ENCODE measurements at places on chromosomes 12 and 14. TPM values are rescaled to one million over a fixed set of nuclear protein-coding genes. Genes with fewer than 3 reads are reported as not detected.

LALBA gene
- not detected for total RNA-seq

EIF2B1 gene
- 42.7 TPM for total RNA-seq

TMED10 gene
- total RNA-seq = 338 TPM

BBS10 gene
- total RNA-seq = 12.3 TPM

KCNJ8 gene
- 14.3 TPM for total RNA-seq

HOXC10 gene
- total RNA-seq = not detected

HDAC7 gene
- total RNA-seq = 115 TPM

CLEC4C gene
- total RNA-seq = not detected

IGFBP6 gene
- 25.4 TPM for total RNA-seq

CMKLR1 gene
- total RNA-seq = 31.2 TPM

GALNT9 gene
- total RNA-seq = not detected

REM2 gene
- 0.29 TPM for total RNA-seq

PPP1R36 gene
- 2.1 TPM for total RNA-seq

IAPP gene
- total RNA-seq = not detected

RNASE7 gene
- total RNA-seq = not detected

SLC24A4 gene
- total RNA-seq = 1.1 TPM

FOXM1 gene
- total RNA-seq = 16.5 TPM

DPPA3 gene
- not detected for total RNA-seq

SLC25A3 gene
- 402 TPM for total RNA-seq

TRIM9 gene
- total RNA-seq = 0.47 TPM

PIK3C2G gene
- 0.13 TPM for total RNA-seq

SLC6A12 gene
- 3.4 TPM for total RNA-seq

TMEM121 gene
- 2.4 TPM for total RNA-seq

NCAPD2 gene
- 23.1 TPM for total RNA-seq

EXOC3L4 gene
- total RNA-seq = 3.0 TPM

RHOJ gene
- total RNA-seq = 21.5 TPM

KRT1 gene
- total RNA-seq = not detected

ACRBP gene
- 4.9 TPM for total RNA-seq

FAM181A gene
- 1.1 TPM for total RNA-seq
